ENCODE measurements at places on chromosomes 7 and 10.
A peak's percentile ranks its signal among the peaks of the same experiment; 100 is the strongest.

- DNase-seq, result no peak
These were observed 746.0 kb upstream of the POT1 start for GRCh38 chr7:125675640-125676039.

DNA sequence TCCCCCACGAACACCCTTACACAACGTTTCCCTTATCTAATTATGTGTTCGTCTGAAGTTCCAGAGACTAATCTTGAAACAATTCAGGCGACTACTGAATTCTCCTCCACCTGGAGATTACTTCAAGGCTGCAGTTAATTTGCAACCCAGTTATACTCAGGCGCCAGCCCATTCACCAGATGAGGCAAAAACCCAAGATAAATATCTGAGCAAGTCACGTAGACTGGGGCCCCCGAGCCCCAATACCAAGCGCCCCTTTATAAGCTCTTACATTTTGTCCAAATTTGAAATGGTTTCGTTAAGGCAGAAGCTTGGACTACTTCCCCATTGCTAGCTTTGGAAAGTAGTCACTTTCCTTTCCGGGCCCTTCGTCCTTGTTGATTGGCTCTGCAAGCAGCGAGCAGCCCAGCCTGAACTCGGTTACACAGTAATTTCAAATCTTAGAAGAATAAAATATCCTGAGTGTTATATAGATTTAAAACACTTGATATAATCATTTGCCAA lies 1.2 kb downstream of the TPK1 start:
- peak; percentile 71 for DNase-seq

GRCh38 chr10:129912166-129912917 lies 51.7 kb downstream of the EBF3 start:
- DNase-seq, result no peak

- peak; percentile 19 for DNase-seq
These were observed 105.8 kb downstream of the THSD7A start for GRCh38 chr7:11726001-11726793.
